Activated CD4-positive, alpha-beta T cell treated with anti-CD3 and anti-CD28 coated beads, Interleukin-2, Interleukin-4, amounts not matched to agents 100 ng/mL and 50 ng/mL, durations not matched to agents 16 hours and 8 hours (primary cell): ENCODE measurements at places on chromosomes 4 and X.

GRCh38 chrX:70139736-70140135 is 6.5 kb downstream of the IGBP1 start:
- no peak for DNase-seq

GRCh38 chr4:153729895-153730294 is 29.9 kb downstream of the RNF175 start:
- DNase-seq, result no peak

GRCh38 chr4:1285151-1285789 is 4.4 kb upstream of the MAEA start:
- no peak for DNase-seq

- no peak for DNase-seq
These were observed 101.1 kb downstream of the ATP8A1 start for GRCh38 chr4:42555828-42556227.

- no peak for DNase-seq
These were observed 368.7 kb upstream of the FAM241A start for GRCh38 chr4:111776561-111776960.

DNA sequence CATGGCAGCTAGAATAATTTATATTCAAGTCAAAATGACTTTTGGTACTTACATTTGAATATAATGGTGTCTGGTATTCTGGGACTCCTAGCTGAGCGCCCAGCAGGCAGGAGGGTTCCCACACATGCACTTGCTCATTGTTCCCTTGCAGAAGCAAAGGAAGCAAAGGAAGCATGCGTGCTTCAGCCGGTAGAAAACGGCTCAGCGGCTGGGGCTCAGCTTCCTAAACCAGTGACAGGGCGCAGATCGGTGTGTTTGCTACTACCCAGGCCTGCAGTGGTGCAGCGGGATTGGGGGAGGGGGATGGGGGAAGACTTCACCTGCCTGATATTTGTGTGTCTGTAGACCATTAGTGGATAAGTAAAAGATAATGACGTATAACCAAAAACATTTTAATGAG is 978.3 kb upstream of the TENM3 start:
- no peak for DNase-seq

GRCh38 chr4:38192516-38192915 is 232.3 kb downstream of the PTTG2 start:
- DNase-seq, result no peak

DNA sequence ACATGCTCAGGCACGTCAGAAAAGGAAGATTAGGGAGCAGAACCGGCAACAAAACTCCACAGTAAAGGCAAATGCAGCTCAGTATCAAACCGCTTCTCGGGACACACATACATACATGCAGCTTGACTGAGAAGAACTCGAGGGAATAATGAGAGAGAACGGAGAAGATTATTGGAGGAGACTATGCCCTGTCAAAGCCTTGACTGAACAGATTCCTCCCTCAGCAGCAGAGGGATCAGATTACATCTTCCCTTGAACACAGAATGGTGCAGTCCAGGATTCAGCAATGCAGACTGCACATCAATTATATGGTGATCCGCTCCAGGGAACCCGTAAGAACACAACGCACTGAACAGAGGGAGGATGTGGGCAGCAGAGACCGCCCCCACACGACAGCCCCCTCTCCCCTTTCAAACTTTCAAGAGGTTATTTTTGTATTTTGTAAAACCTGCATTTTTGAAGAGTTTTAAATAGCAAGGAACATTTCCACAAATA is 183.2 kb downstream of the FBXW7 start:
- no peak for DNase-seq

DNA sequence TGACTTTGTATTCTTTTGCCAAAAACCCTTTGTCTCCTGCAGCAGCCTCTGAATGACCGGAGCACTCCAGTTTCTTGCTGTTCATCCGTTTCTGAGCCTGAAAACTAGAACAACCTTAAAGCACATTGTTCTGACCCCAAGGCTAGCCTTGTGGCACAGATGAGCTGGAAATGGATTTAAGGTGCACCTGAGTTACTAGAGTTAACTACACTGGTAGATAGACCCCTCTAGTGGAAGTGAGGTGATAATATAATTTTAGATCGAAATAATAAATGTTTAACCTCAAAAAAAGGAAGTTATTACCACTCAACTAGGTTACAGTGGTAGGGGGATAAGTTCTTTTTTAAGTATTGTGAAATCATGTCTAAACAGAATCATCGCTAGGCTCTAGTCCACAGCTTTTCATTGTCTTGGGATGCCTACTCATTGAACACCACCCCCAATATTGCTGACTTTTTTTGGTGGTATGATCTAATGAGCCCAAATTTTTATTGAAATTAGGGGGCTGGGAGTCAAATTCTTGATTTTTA is 2.7 kb downstream of the PLS3 start:
- no peak for DNase-seq

GRCh38 chr4:40722576-40723161 is 27.1 kb upstream of the NSUN7 start:
- peak; percentile 37 for DNase-seq

GRCh38 chr4:80948995-80949394 is 81.5 kb upstream of the BMP3 start:
- no peak for DNase-seq

DNA sequence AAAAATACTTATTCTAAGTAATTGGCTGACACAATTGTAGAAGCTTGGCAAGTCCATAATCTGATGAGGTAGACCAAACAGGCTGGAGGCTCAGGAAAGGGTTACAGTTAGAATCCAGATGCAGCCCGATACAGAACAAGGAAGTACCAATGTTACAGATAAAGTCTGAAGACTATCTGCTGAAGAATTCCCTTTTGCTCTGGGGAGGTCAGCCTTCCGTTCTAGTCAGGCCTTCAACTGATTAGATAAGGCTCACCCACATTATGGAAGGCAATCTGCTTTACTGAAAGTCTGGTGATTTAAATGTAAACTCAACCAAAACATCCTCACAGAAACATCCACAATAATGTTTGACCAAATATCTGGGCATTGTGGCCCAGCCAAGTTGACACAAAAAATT is 7.4 kb upstream of the DYNLT3 start:
- DNase-seq, result no peak

- no peak for DNase-seq
These were observed 358.6 kb downstream of the TEX13C start for GRCh38 chrX:125678258-125678657.

DNA sequence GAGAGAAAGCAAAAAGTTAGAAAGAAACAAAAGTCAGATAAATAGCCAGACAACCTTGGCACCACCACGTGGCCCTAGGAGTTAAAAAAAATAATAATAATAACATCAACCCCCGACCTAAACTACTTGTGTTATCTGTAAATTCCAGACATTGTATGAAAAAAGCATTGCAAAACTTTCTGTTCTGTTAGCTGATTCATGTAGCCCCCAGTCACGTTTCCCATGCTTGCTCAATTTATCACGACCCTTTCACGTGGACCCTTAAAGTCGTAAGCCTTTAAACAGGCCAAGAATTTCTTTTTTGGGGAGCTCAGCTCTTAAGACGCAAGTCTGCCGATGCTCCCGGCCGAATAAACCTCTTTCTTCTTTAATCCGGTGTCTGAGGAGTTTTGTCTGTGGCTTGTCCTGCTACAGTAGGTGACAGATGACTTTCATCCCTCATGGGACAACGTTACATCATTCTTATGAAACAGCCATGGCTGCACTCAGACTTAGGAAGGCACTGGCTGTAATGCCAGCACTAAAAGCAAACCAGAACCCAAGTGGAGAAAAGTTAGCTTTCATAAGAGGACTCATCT is 520 bp downstream of the ACOX3 start:
- DNase-seq, result peak; percentile 50

- peak; percentile 19 for DNase-seq
These were observed 60.1 kb upstream of the PLAC1 start for GRCh38 chrX:134718105-134718965.

DNA sequence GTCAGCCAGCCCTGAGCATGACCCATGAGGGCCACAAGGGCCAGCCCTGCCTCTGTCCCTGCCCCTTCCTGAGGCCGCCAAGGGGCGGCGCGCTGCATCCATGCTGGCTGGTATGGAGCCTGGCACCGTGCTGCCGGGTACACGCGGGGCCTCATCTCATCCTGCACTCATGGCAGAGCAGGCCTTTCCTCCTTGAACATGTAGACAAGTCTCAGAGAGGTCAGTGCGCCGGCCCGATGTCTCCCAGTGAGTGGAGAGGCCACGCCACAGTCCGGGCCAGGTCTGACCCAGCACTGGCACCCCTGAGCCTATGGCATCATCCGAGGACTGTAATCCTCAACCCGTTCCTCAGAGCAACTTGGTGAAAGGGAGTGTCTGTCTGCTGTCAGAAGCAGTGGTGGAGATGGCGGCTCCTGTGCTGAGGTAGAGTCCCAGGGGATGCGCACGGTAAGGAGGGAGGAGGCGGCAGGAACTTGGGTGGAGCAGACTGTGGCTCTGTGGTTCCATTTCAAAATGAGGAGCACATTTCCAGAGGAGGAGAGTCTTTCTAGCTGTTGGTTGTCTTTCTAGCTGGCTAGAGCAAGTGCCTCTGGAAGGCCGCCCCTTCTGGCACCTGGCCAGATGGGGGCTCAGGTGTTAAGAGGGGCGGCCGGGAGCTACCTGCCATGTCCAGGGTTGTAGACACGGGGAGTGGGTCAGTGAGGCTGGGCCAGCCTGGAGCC is 32.8 kb downstream of the TRMT44 start:
- no peak for DNase-seq

GRCh38 chr4:88219099-88219498 is 60.7 kb upstream of the ABCG2 start:
- peak; percentile 42 for DNase-seq

GRCh38 chr4:43410636-43411035 is 518.1 kb downstream of the GRXCR1 start:
- DNase-seq, result no peak

- no peak for DNase-seq
These were observed 202.6 kb downstream of the RBM46 start for GRCh38 chr4:154983714-154984113.

DNA sequence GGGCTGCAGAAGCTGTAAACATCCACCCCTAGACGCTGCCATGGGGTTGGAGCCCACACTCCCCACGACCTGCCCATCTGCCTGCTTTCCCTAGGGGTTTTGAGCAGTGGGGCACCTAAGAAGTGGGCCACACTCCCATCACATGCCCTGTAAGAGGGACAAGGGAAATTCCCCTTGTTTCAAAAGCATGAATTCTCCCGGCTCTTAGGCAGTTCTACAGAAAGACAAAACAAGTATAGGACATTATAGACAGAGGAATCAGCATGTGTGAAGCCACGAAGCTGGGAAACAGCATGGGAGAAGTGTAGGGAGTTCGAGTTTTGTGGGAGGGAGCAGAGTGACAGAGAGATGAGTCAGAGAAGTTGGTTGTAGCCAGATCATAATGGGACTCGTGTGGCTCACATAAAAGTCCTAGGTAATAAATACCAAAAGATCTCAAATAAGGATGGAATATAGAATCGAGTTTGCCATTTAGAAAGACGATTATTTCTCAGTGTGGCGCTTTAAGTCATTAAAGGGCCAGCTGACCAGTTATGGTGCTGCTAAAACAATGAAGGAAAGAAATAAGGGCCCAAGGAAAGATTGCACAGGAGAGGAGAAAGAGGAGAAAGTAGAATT is 23.9 kb downstream of the APOO start:
- DNase-seq, result no peak

- no peak for DNase-seq
These were observed 248.0 kb upstream of the ADAMTS3 start for GRCh38 chr4:72817012-72817411.

DNA sequence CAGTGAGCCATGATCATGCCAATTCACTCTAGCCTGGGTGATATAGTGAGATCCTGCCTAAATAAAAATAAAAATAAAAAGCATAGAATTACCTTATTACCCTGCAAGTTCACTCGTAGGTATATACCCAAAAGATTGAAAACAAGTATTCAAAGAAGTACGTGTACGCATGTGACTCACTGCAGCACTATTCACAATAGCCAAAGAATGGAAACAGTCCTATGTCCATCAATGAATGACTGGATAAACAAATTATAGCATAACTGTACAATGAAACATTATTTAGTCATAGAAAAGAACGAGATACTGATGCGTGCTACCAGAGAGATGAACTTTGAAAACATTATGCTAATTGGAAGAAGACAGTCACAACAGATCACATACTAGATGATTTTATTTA is 204.6 kb upstream of the DIAPH2 start:
- no peak for DNase-seq

GRCh38 chr4:2141022-2141761 is 82.1 kb downstream of the NAT8L start:
- DNase-seq, result no peak

GRCh38 chr4:183348136-183348535 is 25.9 kb upstream of the CLDN24 start:
- DNase-seq, result no peak

GRCh38 chr4:165726831-165727230 is 146.2 kb upstream of the TLL1 start:
- DNase-seq, result no peak

GRCh38 chr4:144547678-144548298 is 98.2 kb upstream of the HHIP start:
- DNase-seq, result no peak

- DNase-seq, result no peak
These were observed 29.8 kb downstream of the SAGE1 start for GRCh38 chrX:135923353-135923752.

DNA sequence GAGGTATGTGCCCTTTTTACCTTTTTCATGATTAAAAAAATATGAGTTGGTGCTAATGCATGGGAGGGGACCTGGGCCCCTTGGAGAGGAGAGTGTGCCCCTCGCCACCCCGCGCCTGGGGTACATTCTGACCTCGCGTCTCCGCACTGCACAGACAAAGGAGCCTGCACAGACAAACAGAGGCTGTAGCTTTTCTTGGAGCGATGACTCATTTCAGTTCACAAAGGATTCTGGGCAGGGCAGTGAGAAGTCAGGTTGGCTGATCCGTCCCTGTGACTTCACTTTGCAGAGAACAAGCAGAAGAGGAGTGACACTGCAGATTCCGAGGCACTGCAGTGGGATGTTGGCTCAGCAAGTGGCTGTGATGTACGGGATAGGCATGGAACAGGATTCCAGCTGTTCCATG is 82.9 kb downstream of the STOX2 start:
- DNase-seq, result peak; percentile 5

GRCh38 chrX:148871422-148872160 is 371.2 kb downstream of the AFF2 start:
- no peak for DNase-seq

DNA sequence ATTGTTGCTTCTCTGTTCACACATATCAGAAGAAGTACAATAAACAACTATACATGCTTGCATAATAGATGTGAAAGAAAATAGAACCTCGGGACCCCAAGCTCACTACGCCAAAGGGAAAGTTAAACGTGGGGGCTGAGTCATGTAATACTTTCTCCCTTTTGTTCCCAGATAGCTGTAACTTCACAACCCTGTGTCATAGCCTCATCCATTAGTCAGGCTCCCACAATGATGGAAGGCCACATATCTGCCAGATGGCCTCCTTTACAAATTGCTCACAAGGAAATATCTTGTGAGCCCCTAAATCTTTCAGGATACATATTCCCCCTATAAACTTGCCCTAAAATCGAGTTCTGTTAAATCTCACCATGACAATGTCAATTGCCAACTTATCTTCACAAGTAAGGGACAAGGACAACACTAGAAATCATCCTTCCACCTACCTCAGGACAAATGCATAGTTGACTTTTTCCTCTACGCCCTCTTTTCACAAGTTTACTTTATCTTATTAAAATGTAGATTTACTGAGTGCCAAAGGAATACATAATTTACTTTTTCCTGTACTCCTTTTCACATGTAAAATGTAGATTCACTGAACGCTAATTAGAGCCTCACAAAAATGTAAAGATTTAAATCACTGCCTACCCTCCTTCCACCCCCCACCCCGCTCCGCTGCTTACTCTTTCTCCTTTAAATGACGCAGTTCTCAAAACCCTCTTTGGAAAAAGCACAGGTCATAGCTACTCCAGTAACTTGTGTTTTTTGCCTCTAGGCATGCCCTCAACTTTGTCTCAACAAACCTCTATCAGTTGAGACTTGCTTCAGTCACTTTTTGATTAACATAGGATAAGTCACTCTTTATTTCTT is 477.1 kb downstream of the DTHD1 start:
- no peak for DNase-seq
